ENCODE measurements at places on chromosomes 3 and 15. TPM values are rescaled to one million over a fixed set of nuclear protein-coding genes. Genes with fewer than 3 reads are reported as not detected.

DNA sequence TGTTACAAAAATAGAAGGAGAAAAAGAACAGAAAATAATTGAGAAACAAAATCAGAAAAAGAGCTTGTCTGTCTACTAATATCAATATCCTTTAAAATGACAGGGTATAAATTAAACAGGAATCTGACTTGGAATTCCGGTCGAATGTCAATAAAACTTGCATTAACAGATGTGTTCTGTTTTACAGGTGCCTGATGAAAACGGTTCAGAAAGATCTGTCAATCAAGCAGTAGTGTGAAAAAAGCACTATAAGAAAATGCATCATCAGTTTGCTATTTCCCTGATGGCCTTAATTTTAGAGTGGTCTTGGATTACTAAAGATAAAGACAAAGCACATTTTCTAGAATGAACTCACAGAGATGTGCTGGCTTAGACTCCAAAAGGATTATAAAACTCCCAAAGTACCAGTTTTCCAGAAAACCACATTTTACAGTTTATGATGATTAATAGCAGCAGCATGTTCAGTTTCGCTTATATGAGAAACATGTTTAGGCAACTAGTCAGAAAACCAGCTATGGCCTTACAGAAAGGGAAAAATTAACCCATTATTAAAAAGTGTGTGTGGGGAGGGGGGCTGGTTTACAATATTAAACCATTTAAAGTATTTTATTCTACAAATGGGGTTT, 8.2 kb upstream of the C3orf38 start:
- H3K36me3 ChIP-seq: peaks cover 52% of the 10 kb centered on the region
- no peaks in the 10 kb centered on the region for H3K27me3 ChIP-seq
- H3K4me3 ChIP-seq: no peak overlapping the region
- no peak overlapping the region for H3K27ac ChIP-seq

DNA sequence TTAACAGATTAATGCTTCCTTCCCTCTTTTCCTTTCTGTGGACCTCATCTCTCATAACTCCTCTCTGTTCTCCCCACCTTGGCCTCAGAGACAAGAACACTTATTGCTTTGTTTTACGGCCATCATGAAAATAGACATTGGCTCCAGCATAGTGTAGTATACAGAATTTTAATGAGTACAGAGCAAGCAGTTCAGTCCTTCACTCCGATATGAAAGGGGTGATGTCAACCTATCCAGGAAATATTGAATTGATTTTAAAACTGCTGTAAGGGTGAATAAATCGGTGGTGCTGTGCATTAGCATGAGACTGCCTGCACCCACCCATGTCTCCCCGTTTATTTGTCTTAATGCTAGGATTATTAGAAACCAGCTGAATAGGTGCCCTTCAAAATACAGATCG, 490.9 kb upstream of the TBL1XR1 start:
- no peak for DNase-seq
- no peaks in the 10 kb centered on the region for H3K4me1 ChIP-seq
- H3K27ac ChIP-seq: no peak overlapping the region
- no peaks in the 10 kb centered on the region for H3K27me3 ChIP-seq
- H3K4me3 ChIP-seq: no peak overlapping the region

- no peak for DNase-seq
- H3K4me1 ChIP-seq: peaks cover 40% of the 10 kb centered on the region
- H3K4me3 ChIP-seq: no peak overlapping the region
- H3K27me3 ChIP-seq: no peaks in the 10 kb centered on the region
Measured at GRCh38 chr3:37181756-37182155, 7.4 kb upstream of the LRRFIP2 start.

The CHRNA5 gene
- total RNA-seq: 2.6 TPM

- H3K36me3 ChIP-seq: no peaks in the 10 kb centered on the region
- H3K4me1 ChIP-seq: no peaks in the 10 kb centered on the region
- H3K27me3 ChIP-seq: no peaks in the 10 kb centered on the region
- H3K27ac ChIP-seq: no peak overlapping the region
- DNase-seq: no peak
Measured at GRCh38 chr3:39752751-39753150, 56.7 kb upstream of the MYRIP start.

DNA sequence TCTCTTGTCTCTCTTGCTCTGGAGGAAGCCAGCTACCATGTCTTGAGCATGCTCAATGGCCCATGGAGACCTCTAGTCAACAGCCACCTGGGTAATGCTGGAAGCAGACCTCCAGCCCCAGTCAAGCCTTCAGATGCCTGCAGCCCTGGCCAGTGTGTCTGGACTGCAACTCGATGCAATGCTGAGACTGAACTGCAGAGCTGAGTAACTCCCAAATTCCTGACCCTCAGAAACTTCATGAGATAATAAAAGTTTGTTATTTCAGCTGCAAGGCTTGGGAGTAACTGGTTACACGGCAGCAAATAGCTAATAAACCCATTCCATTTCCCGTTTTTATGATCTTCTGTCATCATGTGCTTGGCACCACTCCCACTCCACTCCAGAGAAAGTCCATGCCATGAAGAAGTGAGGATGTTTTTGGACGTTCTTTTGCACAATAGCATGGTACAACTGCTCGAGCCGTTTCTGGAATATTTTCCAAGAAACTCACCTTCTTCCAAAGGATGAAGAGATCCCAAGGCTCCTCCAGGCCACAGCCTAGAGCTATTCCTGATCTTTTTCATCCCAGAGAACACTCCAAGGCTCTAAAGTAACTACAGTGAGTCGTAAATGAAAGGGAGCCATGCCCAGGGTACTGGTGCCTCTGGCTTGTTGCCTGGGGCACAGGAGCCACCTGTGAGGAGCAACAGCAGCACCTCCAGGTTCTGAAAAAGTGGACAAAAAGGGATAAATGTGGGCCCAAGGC, 72.0 kb upstream of the KLF13 start:
- no peaks in the 10 kb centered on the region for H3K36me3 ChIP-seq
- H3K4me3 ChIP-seq: no peak overlapping the region
- no peak overlapping the region for H3K27ac ChIP-seq
- no peak for DNase-seq

DNA sequence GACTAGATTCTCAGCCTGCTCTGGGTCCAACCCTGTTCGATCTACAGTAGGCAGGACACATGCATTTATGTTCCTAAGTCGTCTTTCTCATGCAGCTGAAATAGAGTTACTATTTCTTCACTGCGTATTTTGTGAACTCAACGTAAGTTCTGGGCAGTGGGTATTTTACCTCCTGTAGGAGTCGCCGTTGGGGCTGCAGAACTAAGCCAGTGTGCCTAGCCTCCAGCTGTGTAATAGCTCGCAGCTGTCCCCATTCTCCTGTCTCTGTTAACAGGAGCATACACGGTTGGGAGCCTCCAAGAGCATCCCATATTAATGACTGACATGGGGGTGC, 58.4 kb upstream of the HRH1 start:
- H3K4me3 ChIP-seq: no peak overlapping the region
- no peak overlapping the region for H3K27ac ChIP-seq
- H3K36me3 ChIP-seq: no peaks in the 10 kb centered on the region

- H3K4me3 ChIP-seq: no peak overlapping the region
- DNase-seq: no peak
- no peaks in the 10 kb centered on the region for H3K27me3 ChIP-seq
- H3K36me3 ChIP-seq: peaks cover 97% of the 10 kb centered on the region
Measured at GRCh38 chr3:42562047-42562907, 19.5 kb downstream of the SEC22C start.

DNA sequence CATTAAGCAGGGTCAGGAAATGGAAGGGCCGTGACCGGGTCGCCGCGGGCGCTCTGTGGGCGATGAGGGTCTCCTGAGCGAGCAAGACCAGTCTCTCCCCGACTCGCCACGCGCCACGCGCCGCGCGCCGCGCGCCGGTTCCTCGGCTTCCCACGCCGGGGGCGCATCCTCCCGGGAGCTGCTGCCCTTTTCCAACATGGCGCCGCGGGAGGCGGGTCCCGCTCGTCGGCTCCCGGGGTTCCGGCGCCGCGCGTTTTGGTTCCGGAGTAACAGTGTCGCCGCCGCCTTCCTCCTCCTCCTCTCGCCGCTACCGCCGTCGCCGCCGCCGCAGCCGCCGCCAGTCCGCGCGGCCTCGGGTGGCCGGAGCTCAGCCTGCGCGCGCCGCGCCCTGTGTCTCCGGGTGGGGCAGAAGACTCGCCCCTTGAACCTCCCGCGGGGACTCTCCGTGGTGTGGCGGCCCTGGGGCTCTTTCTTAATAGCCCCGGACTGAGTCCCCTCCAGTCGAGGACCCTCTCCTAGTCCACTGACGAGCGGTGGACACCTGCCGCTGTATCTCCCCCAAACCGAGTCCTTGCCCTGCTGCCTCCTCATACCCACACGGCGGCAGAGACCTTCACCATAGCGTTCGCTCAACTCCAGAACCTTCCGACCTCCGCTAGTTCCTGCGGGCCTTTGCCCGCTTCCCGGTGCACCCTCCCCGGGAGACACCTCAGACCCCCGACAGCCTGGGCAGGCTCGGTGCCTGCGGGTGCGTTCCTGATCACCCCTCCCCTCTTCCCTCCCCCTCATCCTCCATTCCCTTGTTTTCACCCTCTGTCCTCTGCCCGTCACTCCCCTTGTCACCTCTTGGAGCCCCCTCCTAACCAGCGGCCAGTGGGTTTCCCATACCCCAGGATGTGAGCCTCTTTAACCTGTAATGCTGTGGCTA, at the start of gene MAP2K5:
Gene MAP2K5 (plus strand): TSS at position 284 of the 928 bp plus-strand sequence. CDS start 633 bp downstream, at position 917.
- H3K27ac ChIP-seq: peak within 1 kb of the TSS; percentile 89
- peak; percentile 92 for DNase-seq
- H3K27me3 ChIP-seq: no peaks in the 10 kb centered on the region
- H3K4me3 ChIP-seq: peak within 1 kb of the TSS; percentile 92
